ENCODE measurements at places on chromosomes 6 and 20.

DNA sequence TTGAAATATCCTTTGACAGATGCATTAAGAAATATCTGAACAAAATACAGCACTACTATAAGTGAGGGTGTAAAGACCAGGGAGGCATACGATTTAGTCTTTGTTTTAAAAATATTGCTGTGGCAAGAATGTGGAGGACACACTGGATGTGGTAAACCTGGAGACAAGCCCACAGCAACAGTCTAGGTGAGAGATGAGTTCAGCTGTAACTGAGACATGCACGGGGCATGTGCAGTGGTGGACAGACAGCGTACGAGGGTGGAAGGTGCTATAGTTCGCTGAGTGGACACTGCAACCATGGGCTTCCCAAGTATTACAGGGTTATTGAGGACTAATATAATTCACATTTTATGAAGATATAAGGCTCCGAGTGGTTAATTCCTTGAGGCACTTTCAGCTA, 1.8 kb downstream of the NANP start:
- DNase-seq, result no peak

DNA sequence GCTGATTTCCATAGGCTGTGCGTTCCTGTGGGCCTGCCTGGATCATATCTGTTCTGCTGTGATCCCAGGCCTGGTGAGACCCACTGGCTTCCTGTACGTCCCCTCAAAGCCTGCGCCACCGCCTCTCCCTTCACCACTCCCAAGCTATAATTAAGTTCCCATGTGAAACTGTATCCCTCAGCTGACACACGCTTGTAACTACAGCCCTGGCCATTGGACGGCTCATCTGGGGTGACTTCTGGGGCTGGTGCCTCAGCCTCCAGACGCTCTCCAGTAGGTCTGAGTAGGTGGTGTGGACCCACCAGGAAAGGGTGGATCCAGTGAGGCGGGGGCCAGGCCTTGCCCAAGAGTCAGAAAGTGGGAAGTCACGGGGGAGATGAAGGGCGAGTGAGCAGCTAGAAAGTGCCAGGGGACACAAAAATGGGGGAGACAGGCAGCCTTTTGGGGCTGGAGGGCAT, 21.0 kb downstream of the PPARD start:
- peak; percentile 83 for DNase-seq

- DNase-seq, result no peak
Observed at GRCh38 chr20:953742-954141, 37.6 kb upstream of the ANGPT4 start.

DNA sequence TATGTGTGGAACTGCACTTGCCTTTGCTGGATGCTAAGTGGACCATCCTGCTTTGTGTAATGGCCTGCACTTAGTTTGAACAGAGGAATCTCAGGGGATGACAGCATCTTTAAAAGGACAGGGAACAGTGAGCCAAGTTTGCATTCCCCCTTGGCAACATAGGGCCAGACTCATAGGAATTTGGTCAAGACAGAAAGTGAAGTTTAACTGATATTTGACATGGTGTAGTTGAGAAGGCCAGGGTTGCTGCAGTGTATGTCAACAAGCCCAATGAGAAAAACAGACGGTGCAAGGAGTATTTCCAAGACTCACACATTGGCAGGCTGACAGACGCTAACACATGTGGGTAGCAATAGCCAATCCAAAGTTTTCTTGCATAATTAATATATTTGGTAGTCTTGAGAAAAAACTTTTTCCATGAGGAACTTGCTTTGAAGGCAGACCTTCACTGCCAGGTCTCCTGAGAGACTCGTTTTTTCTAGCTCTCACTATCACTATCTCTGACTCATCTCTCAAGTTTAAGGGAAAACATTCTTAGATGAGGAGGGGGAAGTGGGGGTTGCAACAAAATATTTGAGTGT, 213.8 kb downstream of the IBTK start:
- peak; percentile 21 for DNase-seq

DNA sequence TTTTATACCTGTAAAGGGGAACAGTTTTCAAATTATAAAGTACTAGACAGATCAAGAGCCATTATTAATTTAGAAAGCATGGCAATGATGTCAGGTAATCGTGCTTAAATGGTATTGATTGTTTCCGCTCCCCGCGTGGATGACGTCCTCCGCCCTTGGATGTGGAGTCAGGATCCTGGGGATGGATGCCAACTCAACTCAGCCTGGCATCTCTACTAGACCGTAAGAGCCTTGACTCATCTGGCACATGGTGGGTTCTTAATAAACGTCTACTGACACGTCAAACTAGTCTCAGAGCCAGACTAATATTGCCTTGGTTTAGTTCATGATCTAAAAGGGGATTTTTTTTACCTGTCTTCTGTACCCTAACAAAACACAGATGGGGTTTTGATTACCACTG, 80.2 kb downstream of the LRFN2 start:
- DNase-seq, result no peak

- no peak for DNase-seq
Observed at GRCh38 chr6:45586216-45587171, 208.8 kb upstream of the SUPT3H start.

GRCh38 chr20:38673725-38674091, 50.6 kb upstream of the SLC32A1 start:
- peak; percentile 16 for DNase-seq

Measured in fibroblast of skin of abdomen (primary cell).